Mesothelial cell of epicardium (in vitro differentiated cells): ENCODE measurements at places on chromosomes 1 and 21.

- no peak for DNase-seq
Observed at GRCh38 chr1:93219443-93219842, 38.9 kb downstream of the CCDC18 start.

DNA sequence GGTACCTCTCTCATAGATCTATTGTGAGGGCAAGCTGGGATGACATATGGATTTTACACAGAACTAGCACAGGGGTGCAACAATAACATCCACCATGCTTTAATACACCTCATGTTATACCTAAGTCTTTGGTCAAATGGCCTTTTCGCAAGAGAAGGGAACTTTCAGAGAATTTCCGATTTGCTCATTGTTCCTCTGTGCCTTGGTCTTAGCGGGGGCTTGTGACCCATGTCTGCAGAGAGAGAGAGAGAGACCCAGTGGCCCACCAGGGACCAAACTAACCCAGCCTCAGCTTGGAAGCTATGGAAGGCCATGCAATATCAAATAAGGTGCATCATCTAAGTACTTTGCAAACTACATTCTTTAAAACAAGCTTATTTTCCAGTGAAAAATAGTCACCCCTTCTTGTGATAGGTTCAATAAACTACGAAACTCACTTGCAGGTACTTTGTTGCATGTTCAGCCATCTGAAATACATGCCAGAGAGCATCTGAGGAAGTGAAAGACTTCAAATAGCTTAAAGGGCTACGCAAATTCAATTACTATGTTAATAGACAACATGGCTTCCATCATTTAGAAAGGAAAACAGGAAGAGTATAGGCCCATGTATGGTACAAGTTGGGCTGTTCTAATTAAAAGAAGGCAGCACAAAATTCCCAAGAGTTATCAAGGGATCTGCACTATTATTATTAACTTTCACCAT, 100.7 kb downstream of the KCNN3 start:
- DNase-seq, result no peak

GRCh38 chr1:24900985-24901781, 28.9 kb downstream of the RUNX3 start:
- DNase-seq, result no peak

GRCh38 chr1:207282496-207283380, 38.7 kb upstream of the CD55 start:
- DNase-seq, result no peak

DNA sequence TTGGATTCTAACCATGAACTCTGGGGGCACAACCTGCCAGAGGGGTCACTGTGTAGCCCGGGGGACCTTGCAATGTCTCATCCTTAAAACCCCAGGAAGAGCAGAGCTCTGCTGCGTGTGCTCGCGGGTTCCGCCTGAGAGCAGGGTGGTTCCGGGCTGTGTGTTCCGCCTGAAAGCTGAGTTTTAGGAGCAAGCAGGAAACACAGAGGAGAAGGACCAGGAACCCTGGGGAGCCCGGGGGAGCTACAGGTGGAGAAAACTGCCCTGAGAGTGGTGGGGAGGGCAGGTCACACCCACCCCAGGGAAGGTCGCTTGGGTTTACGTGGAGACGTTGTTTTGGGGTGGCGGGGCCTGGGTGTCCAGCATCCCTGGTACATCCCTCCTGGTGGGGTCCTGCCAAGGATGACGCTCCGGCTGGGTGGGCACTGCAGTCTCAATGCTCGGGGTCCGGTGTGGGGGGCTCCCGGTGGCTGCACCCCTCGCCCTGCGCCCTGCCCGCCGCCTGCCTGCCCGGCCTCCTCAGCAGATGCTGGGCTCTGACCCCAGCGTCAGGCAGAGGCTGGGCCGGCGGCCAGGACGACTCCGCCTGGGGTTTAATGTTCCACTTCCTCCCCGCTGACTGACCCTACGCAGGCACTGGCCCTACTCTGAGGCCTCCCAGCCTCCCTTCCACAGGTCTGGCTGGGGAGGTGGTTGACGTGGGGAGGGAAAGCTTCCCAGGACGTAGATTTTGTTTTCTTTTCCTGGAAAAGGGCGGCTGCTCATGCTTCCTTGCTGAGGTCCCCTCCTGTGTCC, 17.3 kb upstream of the C1orf159 start:
- no peak for DNase-seq

- DNase-seq, result no peak
Observed at GRCh38 chr1:119635811-119636390, 12.2 kb downstream of the ZNF697 start.

DNA sequence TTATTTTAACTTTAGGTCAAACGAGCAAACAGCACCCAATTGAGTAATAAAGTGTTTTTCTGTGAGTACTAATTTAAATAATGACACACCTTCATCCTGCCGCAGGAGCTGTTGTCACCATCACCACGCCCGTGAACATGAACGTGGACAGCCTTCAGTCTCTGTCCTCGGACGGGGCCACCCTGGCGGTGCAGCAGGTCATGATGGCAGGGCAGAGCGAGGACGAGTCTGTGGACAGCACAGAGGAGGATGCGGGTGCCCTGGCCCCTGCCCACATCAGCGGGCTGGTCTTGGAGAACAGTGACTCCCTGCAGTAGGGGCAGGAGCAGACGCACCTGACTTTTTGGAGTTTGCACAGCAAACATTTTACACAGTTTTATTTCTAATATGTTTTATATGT, 45.9 kb downstream of the CBS start:
- no peak for DNase-seq

DNA sequence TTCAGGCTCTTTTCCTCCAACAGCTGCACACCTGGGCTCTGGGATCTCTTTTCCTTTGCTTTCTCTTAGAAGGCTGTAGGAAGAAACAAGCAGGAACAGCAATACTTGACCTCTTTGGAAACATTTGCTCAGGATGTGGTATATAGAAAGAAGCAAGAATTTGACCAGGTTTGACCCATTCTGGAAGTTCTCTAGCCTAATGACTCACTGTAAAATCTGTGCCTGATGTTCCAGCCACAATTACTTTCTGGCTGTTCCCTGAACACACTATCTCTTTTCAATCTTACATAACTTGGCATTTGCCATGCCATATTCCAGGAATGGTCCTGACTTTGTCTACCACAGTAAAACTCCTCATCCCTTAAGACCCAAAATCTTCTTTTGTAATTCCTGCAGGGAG, 419.9 kb upstream of the DAB1 start:
- DNase-seq, result no peak

- DNase-seq, result no peak
Observed at GRCh38 chr1:230028602-230029223, 38.3 kb upstream of the GALNT2 start.

DNA sequence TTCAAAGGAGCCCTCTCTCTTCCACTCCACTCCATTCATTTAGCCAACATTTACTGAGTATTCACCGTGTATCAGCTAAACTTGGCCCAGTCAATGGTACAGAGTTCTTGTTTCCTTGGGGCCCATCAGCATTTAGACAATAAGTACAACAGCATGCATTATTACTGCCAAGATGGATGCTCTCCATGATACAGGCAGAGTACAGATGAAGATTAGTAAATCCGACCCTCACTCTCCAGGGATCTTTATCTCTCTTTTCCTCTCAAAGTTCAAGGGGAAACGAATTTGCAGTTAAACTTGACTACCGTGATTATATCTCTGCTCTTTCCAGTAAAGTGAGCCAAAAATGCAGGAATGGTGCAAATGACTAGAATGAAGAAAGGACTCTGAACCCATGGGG, 184.6 kb upstream of the DUSP10 start:
- DNase-seq, result no peak

GRCh38 chr1:65866439-65866838, 73.7 kb downstream of the PDE4B start:
- no peak for DNase-seq

GRCh38 chr1:98963064-98963758, 41.5 kb downstream of the PLPPR5 start:
- no peak for DNase-seq

DNA sequence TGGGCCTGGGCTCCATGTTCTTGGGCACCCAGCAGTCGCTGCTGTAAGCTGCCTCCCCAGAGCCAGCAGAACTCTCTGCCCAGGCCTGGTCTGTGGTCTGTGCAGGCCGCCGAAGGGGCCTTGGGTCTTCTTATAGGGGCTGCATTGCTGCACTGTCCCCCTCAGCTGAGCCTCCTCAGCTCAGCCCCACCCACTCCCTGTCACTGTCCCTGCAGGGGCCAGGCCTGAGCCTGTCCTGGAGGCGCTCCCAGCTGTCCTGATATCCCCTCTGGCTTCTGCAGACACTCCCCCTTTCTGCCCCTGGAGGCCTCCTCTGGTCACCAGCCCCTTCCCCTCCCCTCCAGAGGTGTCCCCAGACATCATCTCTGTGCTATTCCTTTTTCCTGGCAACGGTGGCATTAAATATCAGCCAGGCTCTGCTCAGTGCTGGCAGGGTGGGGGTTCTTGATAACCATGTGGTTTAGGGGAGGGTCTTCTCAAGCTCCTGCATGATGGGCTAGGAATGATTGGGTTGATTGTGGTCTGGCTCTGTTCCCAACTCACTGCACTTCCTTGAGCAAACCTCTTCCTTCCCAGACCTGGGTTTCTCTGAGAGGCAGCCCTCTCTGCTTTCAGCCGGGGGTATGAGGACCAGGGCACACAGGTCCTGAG, 3.7 kb upstream of the FOXO6 start:
- DNase-seq, result peak; percentile 44

- DNase-seq, result no peak
Observed at GRCh38 chr21:21807598-21807903, 809.3 kb downstream of the NCAM2 start.
